GM20000 (cell line): ENCODE measurements at places on chromosomes 11 and 22.

DNA sequence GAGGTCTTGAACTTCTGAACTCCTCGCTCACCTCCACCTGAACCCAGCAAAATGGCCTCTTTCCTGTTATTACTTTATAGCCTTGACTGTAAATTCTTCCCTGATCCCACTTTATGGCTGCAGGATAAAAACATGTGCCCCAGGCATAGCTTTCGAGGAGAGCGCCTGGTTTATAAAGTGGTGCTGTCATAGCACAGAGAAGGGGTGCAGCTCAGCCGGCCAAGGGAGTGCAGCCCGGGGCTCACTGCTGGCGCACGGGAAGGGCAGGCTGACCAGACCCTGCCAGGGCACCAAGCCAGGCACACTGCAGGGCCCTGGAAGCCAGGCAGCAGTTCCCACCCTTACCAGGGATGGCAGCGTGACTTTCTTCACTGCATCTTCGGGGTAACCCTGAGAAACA lies 50.9 kb downstream of the ISX start:
- no peak for DNase-seq

- DNase-seq, result no peak
Measured at GRCh38 chr22:21104126-21104691, 58.5 kb downstream of the LRRC74B start.

GRCh38 chr11:120228794-120229384 lies 11.1 kb upstream of the POU2F3 start:
- DNase-seq, result no peak

DNA sequence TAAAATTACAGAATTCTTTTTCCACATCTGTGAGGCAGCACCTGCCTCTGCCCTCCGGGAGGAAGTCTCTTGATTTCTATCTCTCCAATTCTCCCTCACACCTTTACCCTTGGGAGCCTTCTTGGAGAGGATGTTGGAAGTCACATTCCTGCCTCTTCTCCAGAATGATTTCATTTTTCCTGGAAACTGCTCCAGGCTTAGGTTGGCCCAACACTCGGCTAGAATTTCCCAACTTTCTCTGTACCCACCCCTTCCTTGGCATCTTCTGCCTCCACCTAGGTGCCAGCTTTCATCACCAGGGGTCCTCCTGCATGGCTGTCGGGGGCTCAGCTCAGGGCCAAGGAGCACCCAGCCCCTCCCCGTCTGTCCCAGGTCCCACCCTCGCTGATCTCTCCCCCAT lies 43.2 kb downstream of the SLCO2B1 start:
- DNase-seq, result no peak

DNA sequence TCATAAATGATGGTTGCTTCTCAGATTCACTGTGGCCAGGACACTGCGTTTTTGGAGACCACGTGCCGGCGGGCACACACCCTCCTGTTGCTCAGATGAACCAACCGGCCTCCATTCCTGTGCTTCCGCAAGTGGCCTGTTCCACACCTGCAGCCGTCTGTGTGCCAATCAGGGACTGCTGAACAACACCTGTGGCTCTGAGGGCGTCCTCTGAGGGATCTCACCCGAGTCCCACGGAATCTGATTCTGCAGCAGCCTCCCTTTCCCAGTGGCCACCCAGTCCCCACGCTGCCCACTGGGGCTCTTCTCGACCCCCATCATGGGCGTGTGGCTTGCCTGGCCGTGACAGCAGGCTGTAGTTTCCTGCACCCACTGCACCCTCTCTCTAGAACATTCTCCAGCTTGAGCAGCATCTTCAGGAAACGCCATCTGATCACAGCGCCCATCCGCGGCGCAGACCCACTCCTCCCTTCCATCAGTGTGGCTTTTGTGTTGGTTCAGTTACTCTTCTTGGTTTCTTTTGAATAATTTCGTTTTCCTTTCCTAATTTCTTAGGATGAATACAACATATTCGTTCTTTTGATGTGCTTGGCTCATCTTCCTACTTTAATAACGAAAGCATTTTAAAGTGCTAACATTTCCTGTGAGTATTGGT lies 100.3 kb upstream of the SLC22A12 start:
- DNase-seq, result no peak

DNA sequence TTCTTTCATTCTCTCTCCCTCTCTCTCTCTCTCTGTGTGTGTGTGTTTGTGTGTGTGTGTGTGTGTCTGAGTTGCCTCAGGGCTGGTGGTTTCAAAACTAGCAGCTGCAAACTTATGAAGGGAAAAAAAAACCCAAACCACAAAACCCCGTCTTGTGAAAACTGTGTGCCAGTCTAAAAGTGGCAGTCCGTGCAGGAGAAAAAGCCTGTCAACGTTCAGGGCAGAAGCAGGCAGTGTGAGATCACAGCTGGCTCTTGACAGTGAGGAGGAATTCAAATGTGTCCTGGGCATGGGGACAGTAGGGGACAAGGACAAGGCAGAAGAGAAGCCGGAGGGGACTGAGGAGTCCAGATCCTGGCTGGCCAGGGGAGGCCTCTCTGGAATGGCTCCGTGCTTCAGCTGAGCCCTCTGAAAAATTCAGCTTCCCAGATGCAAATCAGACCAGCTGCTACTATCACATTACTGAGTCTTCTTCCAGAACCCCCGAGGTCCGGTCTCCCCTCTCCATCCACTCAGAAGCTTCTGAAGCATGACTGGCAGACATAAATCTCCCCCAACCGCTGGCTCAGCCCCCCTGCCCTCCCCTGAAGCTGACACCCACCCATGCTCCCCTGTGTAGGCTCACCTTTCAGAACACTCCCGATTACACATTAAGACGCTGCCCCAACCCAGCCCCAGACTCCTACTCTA lies 31.9 kb downstream of the FLI1 start:
- DNase-seq, result no peak

DNA sequence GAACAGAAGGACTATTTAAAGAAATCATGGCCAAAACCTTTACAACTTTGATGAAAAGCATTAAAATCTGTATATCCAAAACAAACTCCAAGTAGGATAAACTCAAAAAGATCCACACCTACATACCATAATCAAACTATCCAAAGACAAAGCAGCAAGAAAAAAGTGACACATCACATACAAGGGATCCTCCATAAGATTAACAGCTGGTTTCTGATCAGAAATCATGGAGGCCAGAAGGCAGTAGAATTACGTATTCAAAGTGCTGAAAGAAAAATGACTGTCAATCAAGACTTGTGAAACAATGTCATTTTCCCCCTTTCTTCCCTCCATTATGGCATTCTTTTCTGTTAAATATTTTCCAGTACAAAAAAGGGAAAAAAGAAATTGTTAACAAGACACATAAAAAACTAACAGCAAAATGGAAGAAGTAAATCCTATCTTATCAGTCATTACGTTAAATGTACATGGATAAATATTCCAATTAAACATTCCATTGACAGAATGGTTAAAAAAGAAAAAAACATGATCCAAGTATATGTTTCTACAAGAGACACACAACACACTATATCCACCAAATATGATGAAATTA lies 34.2 kb upstream of the ARHGAP32 start:
- no peak for DNase-seq

DNA sequence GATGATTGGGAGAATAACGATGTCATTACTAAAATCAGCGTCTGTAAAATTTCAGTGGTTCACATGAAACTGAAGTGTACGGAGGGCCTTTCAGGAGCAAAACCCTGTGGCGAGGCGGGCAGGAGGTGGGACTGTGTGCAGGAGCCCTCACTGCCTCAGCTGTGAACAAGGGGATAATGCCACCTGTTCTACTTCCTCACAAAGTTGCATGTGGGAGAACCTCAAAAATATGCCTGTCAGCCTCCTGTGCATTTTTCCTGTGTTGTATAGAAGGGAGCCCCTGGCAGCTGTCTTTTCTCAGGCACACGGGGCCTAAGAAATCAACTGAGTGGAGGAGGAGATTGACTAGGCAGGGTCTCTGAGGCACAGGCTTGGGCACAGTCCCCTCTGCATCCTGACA lies 43.0 kb upstream of the MYO18B start:
- DNase-seq, result no peak

- DNase-seq, result peak; percentile 61
Measured at GRCh38 chr11:27319072-27319471, 43.9 kb downstream of the CCDC34 start.

- DNase-seq, result no peak
Measured at GRCh38 chr11:3213659-3214419, 4.8 kb downstream of the MRGPRG start.
